ENCODE measurements at places on chromosomes 7 and 10.

DNA sequence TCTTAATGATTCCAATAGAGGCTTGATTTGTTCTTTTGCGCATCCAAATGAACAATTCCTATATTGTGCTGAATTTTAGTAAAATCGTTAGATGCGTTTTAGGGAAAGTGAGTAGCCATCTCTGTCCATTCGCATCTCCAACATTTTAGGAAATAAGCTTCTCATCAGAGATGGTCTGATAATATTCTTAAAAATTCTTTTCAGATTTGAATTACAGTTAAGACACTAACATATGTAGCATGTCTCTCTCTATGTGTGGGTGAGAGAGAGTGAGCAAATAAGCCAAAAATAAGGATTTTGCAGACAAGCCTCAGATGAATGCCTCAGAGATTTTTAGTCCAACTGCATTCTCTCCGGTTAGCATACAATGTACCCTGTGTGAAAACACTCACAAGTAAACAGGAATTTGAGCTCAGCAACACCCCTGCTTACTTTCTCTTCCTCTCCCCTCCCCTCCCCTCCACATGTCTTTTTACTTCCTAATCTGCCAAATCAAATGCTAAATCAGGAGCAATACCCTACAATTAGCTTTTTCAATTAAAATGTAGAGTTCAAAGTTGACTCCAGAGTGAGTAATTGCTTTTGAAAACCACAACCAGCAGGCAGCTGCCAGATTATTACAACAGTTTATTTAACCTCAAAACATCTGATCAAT lies 354.4 kb downstream of the CRPPA start:
- no peak for DNase-seq

- no peak for DNase-seq
Observed at GRCh38 chr10:119133949-119134348, 30.0 kb downstream of the DENND10 start.

DNA sequence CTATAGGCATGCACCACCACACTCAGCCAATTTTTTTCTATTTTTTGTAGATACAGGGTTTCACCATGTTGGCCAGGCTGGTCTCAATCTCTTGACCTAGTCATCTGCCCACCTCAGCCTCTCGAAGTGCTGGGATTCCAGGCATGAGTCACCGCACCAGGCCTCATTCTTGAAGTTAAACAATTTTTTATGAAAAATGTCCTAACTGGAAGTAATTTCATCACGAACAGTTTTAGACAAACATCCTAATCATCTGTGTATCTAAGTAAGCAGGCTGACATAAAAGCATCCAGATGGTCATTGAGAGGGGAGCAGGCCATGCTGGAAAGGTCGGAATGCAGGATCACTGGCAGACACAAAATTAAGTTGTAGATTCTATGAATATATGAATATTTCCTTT lies 269.1 kb downstream of the ZMYND11 start:
- DNase-seq, result no peak

DNA sequence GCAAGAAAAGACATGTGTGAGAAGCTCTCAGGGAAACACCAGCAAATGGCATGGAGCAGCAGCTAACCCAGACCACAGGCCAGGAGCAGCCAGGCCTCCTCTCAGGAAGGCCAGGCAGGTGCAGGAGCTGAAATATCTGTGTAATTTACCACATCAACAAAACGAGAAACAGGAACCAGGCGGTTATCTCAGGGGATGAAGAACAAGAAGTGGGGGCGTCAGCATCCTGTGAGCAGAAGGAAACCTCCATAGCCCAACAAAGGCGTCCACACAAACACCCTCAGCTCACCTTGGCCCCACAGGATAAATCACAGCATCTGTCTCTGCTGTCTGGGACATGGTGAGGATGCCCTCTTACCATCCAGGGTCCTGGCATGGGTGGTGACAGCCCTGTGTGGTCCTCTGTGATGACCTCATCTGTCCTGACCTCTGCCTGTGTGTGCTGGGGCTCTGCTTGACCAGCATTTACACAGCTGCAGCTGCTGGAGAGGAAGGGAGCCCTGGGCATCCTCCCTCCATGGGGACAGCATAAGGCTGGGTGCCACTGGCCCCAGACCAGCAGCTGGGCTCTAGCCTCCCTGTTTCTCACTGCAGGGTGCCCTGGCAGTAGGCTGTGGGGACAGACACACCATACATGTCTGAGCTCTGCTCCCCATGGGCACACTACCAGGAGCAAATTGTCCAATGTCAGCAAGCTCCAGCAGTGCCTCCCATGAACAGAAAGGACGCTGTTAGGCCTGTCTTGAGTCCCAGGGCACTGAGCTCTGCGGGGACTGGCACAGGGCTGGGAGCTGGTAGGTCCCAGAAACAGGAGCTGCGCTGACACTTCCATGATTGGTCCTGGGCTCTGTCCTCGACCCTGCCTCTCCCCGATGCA lies 34.6 kb downstream of the ANXA8 start:
- DNase-seq, result no peak

GRCh38 chr7:100169147-100169850 lies 882 bp upstream of the GAL3ST4 start:
- DNase-seq, result no peak

DNA sequence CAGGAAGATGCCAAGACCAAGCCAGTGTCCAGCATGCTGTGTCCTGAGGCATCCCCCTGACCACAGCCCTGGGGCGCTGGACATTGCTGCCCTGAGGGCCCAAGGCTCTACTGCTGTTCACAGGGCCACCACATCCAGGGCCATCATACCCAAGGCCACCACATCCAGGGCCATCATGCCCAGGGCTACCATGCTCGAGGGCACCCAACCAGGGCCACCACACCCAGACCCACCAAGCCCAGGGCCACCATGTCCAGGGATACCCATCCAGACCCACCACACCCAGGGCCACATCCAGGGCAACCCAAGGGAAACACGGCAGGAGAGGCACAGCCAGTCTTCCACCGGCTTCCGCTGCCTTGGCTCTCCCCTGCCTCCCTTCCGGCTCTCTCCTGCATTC lies 17.1 kb downstream of the STK32C start:
- DNase-seq, result no peak

DNA sequence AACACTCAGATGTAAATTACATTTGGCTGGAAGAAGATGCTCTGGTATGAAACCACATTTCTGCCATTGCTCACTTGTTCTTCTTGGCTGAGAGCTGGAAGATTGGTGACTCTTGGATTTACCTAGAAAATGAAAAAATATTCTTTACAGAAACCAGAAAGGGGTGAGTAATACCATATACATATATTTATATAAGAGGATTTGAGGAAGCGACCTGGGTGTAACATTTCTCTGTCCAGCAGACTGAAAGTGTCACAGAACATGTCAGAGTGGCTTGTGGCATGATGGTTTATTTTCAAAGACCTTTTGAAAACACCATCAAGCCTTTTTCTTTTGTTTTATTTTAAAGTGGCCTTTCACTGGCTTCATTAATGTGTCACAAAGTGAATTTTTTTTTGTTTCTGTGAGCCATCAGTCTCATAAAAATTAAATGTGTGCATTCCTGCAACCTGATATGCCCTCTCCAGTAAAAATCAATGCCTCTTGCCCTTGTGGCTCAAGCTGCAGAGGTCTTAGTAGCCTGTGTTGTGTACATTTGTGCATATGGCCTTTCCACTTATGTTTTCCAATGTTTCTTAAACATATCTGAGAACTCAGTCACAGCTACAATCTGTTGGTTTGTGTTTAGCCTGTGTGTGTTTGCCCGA lies 23.5 kb downstream of the CREB5 start:
- DNase-seq, result no peak

GRCh38 chr10:18959369-18959768 lies 89.2 kb upstream of the MALRD1 start:
- no peak for DNase-seq

DNA sequence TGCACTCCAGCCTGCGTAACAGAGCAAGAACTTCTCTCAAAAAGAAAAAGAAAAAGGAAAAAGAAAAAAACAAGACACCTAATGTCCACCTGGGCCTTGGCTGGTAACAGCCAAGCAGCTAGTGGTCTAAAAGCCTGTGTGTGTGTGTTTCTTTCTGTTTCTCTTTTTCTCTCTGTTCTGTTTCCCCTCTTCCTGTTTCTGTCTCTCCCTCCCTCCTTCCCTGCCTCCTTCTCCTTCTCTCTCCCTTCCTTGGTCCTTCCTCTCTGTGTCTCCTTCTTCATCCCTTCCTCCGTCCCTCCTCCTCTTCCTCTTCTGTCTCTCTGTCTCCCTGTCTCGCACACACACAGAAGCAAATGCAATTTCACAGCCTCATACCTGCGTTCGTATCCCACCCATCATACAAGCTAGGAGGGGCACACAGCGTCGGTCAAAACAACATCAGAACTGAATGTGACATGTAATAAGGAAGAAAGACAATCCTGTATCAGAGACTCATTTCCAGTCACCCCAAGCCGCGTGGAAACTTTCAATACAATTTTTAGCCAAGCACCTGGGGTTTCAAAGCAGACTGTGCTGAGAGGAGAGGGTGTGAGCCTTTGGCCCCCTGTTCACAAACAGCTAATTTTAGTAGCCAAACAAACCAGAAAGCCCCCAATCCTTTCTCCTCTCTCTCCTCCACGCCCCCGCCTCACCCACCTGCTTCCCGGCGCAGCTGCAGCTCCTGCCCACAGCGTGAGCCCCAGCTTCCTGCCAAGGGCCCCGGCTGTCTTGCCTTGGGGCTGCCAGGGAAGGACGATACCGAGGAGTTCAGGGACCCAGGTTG lies 50.2 kb upstream of the GNA12 start:
- no peak for DNase-seq

DNA sequence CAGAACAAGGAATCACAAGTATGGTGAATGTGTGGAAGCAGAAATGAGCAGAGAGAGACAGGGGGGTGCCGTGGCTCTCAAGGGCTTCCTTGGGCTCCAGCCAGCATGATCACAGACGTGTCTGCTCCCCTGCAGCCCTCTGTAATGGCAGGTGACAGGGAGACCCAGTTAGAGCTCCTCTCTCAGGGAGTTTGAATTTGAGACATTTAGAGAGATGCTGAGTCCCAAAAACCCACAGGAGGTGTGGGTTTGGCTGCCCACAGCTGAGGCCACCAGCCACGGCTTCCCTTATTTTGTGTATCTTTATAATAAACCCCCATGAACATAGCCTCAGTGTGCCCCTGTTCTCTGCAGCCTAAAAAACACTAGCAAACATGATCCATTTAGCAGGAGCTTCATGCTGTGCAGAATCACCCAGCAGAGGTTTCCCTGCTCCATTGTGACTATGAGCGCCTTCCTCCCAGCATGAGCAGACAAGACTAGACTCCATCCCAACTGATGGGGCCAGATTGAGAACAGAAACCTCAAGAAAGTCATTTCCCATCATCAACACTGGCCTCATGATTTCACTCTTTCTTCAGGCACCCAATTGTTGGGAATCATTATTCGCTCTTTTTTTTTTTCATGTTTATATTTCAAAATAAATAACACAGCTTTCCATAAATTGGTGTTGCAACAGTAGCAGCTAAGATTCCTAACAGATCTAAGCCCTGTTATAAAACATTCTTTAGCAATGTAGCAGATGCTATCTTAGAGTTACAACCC lies 13.4 kb downstream of the NOD1 start:
- DNase-seq, result no peak

GRCh38 chr10:51035344-51035743 lies 38.9 kb upstream of the PRKG1 start:
- DNase-seq, result no peak

DNA sequence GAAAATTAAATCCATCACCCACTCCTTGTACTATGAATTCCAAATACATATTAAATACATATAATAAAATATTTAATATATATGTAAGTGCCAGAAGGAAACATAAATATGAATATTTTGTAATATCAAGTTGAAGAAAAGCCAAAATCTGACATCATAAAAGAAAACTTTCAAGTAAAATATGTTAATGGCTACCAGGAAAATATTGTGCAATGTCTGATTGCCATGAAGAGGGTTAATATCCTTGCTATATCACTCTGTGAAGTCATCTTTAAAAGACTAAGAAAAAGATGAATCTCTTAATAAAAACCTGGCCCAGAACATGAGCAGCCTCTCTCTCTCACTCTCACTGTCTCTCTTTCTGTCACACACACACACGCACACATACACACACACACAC lies 130.2 kb downstream of the EGFR start:
- no peak for DNase-seq

GRCh38 chr10:33314811-33315561 lies 19.5 kb downstream of the NRP1 start:
- DNase-seq, result no peak

- DNase-seq, result peak; percentile 22
Observed at GRCh38 chr10:58266003-58266825, 1.5 kb downstream of the IPMK start.
